Adipocyte (in vitro differentiated cells): ENCODE measurements at places on chromosomes 2 and 18.

DNA sequence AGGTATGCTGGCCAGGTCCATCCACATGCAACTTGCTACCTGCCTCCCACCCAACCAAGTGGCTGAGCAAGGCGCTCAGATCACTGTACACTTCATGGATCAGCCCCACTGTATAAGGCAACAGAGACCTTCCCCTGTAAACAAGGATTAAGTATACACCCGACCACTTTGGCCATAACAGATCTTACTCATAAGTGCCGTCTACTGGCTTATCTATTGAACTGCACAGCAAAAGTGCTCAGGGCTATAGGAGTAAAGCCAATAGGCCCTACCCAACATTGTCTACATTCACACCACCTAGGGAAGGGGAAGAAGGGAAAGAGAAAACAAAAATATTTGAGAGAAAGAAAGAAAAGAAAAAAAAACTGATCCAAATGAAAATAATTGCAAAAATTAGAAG lies 663.9 kb upstream of the LRRTM1 start:
- no peak for DNase-seq

- no peak for DNase-seq
Measured at GRCh38 chr18:12654971-12655370, 2.9 kb downstream of the SPIRE1 start.

DNA sequence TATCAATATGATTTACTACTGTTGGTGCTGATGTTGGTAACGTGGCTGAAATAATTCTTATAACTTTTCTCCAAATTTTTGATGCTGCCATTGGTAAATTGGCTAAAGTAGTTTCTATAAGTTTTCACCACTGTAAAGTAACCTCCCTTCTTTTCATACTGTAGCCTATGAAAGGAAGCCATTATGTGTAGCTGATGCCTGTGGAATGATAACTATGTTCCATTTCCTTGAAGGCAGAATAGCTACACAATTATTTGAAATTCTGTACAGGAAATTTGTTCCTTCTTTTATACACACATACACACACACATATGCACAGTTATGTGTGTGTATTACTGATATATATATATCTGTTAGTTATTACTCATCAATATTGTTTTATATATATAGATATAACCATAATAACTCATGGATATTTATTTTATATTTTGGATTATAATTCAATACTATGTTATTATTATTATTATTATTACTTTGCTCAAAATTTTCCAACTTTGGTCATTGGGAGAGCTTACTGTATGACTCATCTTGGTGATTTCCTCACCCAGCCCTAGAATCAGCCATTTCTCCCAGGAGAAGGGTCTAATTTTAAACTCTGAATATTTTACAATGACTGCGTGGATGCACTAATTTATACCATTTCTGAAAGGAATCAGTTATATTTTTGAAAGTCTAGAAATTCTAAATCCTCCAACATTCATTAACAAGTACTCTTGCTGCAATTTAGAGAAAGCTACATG lies 1677.7 kb downstream of the SUCLG1 start:
- DNase-seq = peak; percentile 14

DNA sequence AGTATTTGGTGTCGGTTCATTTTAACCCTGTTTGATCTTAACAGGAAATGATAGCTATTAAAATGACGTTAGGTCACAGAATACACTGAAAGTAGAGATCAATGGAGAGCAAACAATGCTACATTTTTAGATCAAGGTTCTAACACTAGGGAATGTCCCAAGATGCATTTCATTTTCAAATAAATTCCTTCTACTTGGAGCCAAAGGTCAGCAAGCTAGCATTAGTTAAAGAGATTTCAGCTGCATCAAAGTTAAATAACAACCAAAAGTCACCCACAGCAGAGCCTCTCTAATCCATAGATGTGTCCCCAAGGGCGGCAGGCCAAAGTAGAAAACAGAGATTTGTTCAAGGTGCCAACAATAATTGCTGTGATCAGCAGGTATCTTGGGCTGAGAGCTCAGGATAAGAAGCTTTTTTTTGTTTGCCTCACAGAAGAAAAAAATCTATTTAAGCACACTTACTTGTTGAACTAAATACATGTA lies 1233.6 kb upstream of the TMEFF2 start:
- DNase-seq = no peak

DNA sequence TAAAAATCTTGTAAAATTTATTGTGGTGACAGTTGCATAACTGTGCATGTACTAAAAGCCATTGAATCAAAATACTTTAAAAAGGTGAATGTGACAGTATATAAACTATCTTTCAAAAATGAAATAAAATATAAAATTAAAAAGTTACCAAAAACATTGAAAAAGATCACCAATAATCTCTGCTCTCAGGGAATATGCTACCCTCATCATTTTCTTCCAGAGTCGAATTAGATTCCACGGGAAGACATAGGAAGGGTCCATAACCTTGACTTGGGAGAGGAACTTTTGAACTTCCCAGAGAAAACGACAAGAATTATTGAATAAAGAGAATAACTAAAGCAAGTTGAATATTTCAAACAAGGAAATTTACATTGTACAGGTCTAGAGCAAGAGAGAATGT lies 649.5 kb downstream of the NUP35 start:
- DNase-seq = no peak

DNA sequence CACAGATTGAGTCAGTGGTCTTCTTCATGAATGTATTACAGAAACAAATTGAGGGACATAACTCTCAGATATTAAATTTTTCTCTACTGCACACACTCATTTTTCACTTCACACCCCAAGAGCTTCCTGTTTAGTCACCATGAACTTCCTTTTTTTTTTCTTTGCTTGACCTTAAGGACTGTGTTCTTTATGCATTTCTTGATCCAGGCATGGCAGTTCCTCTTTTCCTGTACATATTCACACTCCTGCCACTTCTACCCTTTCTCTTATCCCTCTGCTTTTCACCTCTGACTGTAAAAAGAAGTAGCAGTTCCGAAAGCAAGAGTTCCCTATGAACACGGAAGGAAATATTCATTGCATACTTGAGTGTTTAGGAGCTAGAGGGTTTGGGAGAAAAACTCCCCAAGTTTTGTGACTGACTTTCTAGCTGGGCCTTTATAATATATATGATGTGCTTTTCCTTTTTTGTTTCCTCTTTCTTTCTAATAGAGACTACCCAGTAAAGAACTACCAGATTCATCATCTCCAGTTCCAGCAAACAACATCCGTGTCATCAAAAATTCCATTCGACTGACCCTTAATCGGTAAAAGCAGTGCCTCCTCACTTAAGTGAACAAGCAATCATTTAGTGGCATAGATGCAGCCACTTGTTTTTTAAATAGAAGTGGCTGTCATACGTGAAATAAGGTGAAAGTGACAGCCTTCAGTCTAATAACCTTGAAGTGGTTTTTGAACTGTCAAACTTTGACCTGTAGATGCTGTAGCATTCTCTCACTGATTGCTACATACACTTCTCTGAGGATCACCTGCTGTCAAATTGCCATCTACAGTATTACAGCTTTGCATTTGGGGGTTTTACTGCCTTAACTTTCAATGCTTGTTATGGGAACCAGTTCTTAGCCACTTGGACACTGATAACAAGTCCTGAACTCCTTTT lies 40.8 kb downstream of the PAPOLG start:
- DNase-seq = no peak

DNA sequence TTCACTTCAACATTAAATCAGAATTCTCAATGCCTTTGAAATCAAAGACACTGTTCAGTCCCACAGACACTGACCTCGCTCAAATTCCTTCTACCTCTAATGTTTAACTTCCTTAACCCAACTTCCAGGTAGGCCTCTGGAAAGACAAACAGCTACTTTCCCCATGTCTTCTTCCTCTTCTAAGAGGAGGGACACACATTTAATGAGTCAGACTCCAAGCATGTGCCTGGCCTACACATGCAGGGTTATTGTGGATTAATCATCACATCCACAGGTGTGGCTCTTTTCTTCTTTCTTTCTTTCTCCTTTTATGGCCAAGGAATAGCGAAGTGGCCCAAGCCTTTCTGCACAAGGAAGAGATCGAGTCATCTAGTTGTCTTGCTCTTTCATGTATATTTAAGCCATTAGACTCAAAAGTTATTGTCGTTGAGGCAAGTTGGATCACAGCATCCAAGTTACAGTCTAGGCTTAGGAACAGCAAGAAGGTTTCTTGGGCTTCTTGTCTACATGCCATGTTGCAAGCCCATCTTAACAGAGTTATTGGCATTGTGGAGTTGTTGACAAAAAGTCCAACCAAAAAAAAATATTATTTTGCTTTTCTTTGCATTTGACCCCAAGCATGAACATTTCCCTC lies 387.8 kb downstream of the IRS1 start:
- DNase-seq = no peak

GRCh38 chr2:216283038-216283900 lies 89.0 kb downstream of the MARCHF4 start:
- no peak for DNase-seq

DNA sequence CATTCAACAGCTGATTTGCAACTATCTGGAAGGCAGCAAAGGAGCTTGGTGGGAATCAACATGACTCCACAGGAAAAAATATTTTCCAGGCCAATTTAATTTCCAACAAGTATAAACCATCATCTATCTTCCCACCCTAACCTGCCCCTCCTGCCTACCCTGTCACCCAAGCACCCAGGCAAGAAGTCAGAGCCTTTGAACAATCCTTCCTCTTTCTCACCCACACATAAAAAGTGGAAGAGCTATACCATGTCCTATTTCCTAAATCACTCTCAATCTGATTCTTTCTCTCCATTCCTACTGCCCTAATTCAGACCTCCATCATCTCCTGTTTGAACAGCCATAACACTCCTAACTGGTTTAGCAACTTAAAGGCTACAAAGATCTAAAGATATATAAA lies 12.7 kb downstream of the SPIRE1 start:
- DNase-seq = no peak

DNA sequence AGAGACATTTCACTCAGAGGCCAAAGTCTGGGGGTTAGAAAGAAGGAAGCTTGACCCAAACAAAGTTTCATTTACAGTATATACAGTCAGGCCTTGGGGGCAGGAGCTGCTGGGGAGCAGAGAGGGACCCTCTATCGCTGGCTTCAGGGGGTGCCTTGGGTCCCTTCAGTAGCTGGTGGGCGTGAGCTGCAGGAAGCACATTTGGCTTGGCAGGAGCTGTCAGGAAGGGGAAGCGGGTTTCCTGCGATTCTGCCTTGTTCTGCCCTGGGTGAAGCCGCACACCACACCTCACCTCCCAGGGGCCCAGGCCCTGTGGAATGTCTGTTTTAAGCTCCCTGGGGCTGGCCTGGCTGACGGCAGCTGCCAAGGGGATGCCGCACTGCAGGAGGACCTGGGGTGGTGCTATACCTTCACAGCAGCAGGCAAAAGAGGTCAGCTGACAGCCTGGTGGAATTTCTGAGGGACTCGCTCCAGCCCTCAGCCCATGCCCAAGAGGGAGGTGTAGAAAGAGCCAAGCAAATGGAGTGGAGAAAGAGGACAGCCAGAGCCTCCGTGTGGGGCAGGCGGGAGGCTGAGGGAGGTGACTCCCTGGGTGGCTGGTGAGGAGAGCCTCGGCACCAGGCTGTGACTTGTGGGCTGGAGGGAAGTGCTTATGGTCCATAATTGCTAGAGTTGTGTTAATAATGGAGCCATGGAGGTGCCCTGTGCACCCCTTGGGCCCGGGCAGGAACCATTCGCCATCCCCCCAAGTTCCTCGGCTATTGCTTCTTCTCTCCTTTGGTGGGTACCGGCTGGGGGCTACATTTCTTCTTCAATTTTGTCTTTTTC lies 43.9 kb downstream of the PSD4 start:
- DNase-seq = no peak

DNA sequence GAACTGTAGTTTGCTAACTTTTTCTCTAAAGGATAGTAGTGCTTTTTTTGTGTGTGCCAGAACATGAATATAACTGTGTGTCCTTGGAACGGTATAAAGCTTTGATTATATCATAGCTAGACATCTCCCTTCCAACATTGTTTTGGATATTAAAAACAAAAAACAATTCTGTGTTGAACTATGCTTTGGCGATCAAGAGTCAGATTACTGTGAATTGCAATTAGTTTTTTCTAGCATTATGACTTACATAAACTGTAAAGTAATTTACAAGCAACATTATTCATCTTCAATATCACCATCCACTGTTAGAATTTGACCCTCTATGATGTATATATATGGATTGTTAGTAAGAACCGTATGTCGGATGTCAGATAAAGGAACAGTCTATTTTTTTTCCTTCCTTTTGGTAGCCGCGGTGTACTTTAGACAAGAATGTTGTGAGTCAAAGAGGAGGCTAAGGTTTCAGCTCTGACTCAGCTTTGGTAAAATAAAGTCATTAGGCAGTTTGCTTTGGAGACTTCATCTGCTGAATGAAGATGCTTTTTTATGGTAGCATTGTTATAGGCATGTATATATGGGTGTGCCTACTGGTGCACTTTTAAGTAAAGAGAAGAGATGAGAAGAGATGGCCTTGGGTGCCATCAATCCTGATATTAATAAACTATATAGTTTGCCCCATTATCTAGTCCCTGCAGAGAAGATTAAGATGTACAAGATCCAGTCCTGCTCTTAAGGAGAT lies 76.4 kb downstream of the LTBP1 start:
- peak; percentile 88 for DNase-seq

- DNase-seq = no peak
Measured at GRCh38 chr2:170571612-170572011, 143.5 kb upstream of the SP5 start.

GRCh38 chr2:10764896-10765295 lies 43.5 kb downstream of the ATP6V1C2 start:
- DNase-seq = no peak

GRCh38 chr2:42562474-42563144 lies 5.8 kb upstream of the MTA3 start:
- no peak for DNase-seq

- peak; percentile 74 for DNase-seq
Measured at GRCh38 chr2:221485503-221485870, 86.6 kb downstream of the EPHA4 start.

DNA sequence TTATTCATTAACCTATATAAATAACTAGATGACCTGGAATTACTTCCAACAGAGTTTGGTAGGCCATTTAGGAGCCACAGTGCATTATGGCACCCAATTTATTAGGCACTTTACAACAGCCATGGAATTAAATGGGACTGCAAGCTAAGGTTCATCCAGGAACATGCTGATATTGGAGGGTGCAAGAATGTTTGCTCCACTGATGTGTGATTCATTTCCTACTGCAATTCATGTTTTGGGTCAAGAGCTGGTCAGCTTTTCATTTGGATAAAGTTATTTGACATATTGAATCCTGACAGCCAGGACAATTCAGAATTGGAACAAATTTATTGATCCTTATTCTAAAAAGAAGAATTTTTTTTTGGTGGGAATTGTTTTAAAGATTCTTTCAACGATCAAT lies 11.8 kb upstream of the LYPD1 start:
- no peak for DNase-seq

DNA sequence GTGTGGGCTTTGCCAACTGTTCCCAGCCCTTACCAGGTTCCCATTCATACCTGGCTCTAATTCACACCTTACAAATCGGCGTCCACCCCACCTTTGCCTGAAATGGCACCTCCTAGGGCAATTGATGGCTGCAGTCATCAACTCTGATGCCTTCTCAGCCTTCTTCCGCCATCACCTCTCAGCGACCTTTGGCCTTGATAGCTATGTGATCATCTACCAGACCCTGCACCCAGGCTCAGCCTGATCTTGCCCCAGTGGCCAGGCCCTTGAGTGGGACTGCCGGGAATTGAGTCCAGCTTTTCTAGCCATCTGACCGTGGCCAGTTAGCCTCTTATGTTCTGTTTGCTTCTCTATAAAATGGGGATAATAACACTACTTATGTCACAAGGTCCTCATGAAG lies 32.5 kb downstream of the PSD4 start:
- DNase-seq = no peak
